Fibroblast of mammary gland (primary cell): ENCODE measurements at places on chromosomes 4 and X.
A peak's percentile ranks its signal among the peaks of the same experiment; 100 is the strongest.

GRCh38 chr4:98778206-98778605, 119.8 kb upstream of the TSPAN5 start:
- peak; percentile 91 for DNase-seq

- DNase-seq = peak; percentile 98
Observed at GRCh38 chr4:99300934-99301333, 10.1 kb upstream of the ADH1A start.

DNA sequence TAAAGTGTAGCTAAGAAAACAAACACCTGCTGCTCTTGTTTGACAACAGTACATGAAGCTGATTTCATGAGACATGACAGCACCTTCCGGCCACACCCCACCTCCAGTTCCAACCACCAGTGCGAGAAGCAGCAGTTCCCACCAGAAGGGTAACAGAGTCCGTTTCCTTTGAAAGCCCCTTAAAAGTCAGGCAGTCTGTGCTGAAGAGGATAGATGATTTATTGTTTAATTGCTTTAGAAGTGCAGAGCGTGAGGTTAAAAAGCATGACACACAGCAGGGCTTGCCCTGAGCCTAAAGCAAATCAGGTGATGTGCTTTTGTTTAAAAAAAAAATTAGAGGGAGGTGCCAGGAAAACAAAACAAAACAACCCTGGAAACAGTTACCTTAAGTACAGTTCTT, 82.6 kb downstream of the HADH start:
- no peak for DNase-seq

GRCh38 chrX:71181558-71181909, 36.9 kb downstream of the NLGN3 start:
- no peak for DNase-seq

GRCh38 chr4:21765810-21766407, 182.7 kb downstream of the KCNIP4 start:
- DNase-seq = peak; percentile 57

GRCh38 chrX:10390187-10390586, 230.2 kb downstream of the MID1 start:
- no peak for DNase-seq

DNA sequence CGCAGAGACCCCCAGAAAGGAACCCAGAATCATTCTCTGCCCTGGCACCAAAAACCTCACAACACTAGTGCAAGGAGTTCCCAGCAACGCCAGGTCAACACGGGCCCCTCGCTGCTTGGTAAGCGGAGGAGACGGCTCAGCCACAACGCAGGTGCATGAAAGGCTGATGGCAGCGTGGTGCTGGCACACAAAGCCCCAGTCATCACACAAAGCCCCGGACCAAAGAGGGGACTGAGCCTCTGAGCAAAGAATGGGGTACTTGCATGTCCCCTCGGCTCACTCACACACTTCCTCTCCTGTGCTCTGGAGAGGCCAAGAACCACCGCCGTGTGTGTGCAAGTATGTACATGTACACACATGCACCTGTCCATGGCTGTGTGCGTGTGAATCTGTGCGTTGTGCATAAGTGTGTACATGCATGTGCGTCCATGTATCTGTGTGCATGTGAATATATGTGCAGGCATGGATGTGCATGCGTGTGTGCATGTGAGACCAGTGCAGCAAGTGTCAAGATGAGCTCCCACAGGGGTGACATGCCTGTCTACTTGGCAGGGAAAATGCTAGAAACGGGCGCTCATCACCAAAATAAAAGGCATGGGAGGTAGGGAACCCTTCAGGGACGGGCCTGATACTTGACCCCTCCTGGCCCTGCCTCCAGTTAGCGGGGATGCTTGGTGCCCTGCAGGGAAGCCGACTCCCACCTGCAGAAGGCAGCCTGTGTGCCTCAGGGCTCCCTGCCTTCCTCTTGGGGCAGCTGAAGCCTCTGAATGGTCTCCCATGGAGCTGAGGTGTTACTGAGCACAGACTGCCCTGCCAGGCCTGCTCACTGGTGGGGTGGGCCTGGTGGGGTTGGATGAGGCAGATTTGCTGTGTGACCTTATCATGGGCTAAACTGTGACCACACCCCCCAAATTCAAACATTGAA, 60.4 kb downstream of the ZFYVE28 start:
- no peak for DNase-seq
